Naive thymus-derived CD4-positive, alpha-beta T cell (primary cell): ENCODE measurements at places on chromosomes 2 and 18.

- no peak for DNase-seq
Measured at GRCh38 chr2:143939626-143940330, 580.1 kb downstream of the ZEB2 start.

DNA sequence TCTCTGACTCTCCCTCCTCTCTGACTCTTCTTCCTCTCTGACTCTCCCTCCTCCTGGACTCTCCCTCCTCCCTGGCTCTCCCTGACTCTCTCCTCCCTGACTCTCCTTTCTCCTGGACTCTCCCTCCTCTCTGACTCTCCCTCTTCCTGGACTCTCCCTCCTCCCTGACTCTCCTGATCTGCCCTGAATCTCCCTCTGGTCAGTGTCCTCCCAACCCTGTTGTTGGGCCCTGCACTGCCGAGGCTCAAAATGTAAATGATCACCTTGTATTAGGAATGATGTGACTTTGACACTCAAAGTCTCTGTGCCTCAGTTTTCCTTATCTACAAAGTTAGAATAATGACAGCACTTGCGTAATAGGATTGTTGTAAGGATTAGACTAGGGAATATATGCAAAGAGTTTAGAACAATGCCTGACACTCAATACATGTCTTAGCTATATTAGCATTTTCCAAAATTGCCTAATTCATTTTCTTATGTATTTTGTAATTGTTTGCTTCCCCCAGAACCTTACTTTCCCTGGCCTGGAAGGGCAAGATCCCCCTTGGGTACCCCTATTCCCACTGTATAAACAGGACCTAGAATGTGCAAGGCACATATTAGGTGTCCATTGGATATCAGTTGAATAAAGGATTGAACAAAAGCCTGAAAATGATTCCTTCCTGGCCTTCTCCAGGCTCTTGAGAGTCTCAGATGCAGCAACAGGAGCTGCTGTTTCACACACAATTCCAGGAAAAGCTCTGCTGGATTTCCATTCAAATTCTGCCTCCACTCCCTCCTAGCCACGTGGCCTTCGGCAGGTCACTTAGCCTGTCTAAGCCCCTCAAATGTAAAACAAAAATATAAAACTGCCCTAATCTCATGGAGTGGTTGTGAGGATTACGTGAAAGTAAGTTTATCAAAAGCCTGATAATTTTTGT is 170.1 kb downstream of the INHBB start:
- no peak for DNase-seq

GRCh38 chr2:174072069-174072468 is 106.9 kb upstream of the SP3 start:
- DNase-seq: no peak

- peak; percentile 32 for DNase-seq
Measured at GRCh38 chr2:62200291-62200841, 4.5 kb downstream of the B3GNT2 start.

- DNase-seq: no peak
Measured at GRCh38 chr2:218558986-218559385, 9.2 kb downstream of the USP37 start.

- DNase-seq: no peak
Measured at GRCh38 chr18:13437034-13437433, 218.5 kb downstream of the LDLRAD4 start.

GRCh38 chr2:134712299-134712698 is 6.5 kb downstream of the TMEM163 start:
- no peak for DNase-seq

- DNase-seq: no peak
Measured at GRCh38 chr2:97703741-97704140, 9.6 kb upstream of the ZAP70 start.

GRCh38 chr2:50922506-50922905 is 109.4 kb downstream of the NRXN1 start:
- no peak for DNase-seq

DNA sequence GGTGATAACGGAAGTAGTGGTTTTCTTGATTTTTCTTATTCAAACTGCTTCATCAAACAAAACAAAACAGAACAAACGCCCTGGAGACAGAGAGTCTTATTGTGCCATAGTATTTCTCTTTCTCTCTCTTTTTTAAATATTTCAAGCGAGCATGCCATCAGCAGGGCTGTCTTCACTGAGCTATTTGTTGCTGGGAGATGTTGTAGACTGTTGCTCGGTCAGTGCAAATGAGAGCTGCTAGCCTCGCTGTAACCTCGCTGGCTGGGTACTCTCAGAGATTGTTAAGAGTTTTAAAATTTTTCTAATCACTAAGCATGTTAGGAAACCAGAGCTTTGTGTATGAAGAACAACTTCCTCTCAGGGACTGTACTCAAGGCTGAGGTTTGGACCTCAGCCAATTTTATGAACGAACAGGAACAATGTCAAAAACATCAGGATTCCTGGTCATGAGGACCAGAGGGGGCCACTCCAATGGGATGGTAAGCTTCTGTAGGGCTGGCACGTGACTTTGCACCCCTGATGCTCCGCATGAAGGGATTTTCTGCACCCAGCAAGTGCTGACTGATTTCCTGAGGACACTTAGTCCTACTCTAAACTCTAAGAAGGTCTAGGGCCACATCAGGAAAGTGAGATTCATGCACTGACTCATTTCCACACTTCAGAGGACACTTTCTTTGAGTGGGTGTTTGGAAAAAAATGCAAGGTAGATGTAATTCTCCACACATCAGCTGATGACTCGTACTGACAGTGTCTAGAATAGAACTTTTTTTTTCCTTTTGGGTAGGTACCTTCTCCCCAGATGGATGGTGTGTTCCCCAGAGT is 59.8 kb upstream of the IL1R1 start:
- peak; percentile 36 for DNase-seq

- DNase-seq: no peak
Measured at GRCh38 chr2:7191932-7192331, 274.7 kb downstream of the RNF144A start.
